CD8-positive, alpha-beta T cell (primary cell): ENCODE measurements at places on chromosomes 7 and 10.

- no peak for DNase-seq
Measured at GRCh38 chr10:102242118-102242485, 790 bp upstream of the PITX3 start.

GRCh38 chr7:102258073-102258748 lies 28.5 kb upstream of the SH2B2 start:
- DNase-seq, result no peak

DNA sequence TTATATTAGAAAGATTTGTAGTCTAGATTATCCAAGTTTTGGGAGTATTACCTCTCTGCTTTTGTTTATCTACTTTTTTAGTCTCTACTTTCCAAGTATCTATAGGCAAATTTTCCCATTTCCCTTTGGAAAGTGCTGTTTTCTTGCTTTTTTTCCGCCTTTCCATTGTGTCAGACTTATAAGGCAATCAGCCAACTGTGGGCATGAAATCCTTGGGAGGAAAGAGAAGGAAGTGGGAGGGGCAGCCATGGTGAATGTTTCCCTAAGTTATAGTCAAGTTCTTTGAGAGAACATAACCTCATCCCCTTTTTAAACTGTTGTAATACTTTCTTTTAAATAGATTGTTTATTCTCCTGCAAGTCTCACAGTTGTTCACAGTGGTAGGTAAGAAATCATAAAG lies 52.6 kb downstream of the PTEN start:
- DNase-seq, result no peak

DNA sequence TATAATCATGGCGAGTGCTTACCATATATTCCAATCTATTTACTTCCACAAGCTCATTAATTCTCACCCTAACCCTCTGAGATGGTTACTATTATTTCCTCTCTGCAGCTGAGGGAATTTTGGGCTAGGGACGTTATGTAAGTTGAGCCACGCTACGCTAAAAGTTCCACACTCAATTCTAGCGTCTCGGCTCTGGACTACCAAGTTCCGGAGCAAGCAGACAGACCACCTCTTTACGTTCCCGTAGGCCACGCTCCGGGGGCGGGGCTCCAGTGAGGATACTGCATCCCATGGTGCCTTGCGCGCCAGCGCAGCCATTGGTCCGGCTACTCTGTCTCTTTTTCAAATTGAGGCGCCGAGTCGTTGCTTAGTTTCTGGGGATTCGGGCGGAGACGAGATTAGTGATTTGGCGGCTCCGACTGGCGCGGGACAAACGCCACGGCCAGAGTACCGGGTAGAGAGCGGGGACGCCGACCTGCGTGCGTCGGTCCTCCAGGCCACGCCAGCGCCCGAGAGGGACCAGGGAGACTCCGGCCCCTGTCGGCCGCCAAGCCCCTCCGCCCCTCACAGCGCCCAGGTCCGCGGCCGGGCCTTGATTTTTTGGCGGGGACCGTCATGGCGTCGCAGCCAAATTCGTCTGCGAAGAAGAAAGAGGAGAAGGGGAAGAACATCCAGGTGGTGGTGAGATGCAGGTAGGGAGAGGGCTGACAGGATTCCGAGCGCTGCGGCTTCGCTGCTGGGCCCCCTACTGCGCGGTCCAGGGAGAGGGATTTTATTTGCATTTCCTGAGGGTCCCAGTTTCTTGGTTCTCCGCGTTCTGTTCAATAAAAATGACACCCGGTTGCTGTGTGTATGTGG lies at the start of gene KIF11:
TSS of gene KIF11 (plus strand) at position 370 of the 858 bp plus-strand sequence. CDS start at position 616, 246 bp downstream.
- DNase-seq, result peak; percentile 97

DNA sequence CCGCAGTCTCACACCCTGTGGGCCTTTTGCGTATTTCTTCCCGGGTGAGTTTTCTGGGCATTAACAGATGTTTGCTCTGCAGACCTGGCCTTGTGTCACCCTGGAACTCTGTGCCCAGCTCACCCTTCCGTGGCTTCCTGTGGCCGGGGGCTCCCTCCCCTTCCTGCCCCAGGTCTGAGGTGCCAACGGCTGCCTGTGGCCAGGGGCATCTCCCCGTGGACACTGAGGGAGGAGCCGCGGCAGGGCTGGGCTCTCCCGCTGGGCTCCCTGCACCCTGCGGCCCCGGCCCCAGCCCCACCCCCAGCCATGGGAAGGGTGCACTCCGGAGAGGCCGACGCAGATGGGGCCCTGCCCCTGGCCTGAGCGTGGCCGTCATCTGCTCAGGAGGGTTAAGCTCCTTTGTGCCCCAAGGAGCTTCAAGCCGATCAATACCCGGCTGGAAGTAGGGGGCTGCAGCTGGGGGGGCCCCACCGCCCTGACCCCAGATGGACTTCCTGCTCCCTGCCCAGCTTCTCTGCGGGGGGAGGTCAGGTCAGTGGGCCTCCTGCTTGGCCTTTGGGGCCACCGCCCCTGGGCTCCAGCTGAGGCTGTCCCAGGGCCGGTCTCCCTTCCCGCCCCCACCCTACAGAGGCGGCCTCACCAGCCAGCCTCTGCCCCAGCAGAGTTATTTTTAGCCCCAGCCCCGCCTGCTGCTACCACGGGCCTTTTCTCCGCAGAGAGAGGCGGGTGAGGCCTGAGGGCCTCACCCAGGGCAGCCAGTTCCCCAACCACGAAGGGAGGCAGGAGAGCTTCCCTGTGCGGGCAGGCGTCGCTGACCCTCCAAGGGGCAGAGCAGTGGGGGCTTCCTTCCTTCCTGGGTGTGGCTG lies 24.2 kb downstream of the PWWP2B start:
- DNase-seq, result no peak

GRCh38 chr10:50279489-50279888 lies 28.2 kb upstream of the ASAH2 start:
- no peak for DNase-seq

- no peak for DNase-seq
Measured at GRCh38 chr10:116470768-116471415, 43.2 kb downstream of the PNLIPRP3 start.

GRCh38 chr10:22644222-22644621 lies 70.2 kb downstream of the PIP4K2A start:
- DNase-seq, result no peak

- DNase-seq, result peak; percentile 65
Measured at GRCh38 chr10:132142396-132143161, 44.2 kb upstream of the DPYSL4 start.

DNA sequence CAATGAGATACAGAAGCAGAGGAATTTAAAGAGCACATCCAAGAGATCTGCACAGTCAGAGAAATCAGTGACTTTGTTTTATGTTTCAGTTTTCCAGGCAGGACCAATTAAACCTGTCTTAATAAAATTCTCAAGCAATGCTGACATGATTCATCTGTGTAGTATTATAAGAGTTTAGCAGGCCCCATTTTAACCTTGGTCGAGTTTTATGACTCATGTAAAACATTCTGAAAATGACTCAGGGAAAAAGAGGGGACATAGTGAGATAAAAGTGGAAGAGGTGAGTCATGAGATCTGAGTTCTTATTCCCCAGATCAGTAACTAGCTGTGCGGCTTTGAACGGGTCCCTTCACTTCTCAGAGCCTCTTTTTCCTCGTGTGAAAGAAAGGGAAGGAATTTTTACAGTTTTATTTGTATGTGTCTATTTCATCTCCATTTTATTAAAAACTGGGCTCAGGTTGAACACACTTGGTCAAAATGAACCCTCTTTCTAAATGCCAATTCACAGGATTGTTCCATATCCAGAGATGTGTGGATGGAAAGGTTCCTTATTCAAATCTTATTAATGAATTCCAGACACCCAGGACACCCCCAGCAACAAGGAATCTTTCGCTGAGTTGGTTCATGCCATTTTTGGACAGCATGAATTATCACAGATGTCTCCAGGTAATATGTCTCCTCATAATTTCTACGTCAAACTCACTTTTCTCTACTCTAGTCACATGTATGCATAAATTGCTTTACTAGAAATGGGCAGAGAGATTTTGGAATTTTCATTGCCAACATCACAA lies 143.2 kb downstream of the JAZF1 start:
- no peak for DNase-seq

DNA sequence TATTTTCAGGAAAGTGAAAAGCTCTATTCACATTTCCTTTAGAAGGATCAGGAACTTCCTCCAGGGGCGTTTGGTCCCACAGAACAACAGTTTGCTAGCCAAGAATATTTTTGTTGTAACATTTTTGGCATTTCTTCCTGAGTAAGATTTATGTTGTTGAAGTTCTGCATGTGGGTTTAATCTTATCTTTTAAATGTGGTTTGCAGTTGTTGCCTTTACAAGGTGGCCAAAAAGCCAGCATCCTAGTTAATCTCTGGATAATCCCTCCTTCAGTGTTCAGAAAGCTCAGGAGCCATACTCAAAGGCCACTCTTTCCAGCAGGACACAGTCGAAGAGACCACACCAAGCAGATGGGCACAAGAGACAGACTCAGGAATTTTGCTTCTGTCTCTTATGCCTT lies 30.0 kb downstream of the SLC26A4 start:
- DNase-seq, result no peak

DNA sequence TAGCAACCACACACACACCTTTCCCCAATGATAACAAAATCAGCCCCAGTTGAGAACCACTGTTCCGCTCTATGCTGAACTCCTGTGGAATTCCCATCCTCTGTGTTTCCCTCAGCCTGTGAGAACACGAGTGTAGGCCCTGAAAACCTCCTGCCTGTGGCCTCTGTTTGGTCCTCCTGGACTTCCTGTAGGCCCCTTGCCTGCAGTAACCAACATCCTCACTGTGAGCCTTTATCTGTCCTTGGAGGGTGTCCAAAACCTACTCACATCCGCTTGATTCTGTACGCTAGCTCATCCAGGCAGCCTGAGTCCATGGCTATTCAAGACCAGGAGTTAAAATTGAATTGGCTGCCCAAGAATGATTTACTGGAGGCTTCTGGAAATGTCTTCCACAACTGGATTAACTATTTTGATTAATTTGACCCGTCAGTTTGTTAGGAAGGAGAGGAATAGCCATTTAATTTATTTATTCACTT lies 149.8 kb downstream of the AKR1D1 start:
- no peak for DNase-seq

GRCh38 chr10:129888784-129889616 lies 75.1 kb downstream of the EBF3 start:
- peak; percentile 47 for DNase-seq

DNA sequence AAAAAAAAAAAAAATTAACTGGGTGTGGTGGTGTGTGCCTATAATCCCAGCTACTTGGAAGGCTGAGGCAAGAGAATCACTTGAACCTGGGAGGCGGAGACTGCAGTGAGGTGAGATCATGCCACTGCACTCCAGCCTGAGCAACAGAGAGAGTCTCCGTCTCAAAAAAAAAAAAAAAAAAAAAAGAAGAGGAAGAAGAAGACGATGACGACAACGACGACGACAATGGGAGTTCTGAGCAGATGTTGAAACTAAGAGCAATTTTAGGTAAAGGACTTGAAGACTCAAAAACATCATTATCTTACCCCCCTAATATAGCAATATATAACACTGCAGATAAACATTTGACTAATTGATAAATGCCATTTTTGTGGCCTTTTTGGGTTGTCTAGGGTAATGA lies 39.5 kb upstream of the PPP1R17 start:
- no peak for DNase-seq
